ENCODE measurements at places on chromosomes 16 and 17.

DNA sequence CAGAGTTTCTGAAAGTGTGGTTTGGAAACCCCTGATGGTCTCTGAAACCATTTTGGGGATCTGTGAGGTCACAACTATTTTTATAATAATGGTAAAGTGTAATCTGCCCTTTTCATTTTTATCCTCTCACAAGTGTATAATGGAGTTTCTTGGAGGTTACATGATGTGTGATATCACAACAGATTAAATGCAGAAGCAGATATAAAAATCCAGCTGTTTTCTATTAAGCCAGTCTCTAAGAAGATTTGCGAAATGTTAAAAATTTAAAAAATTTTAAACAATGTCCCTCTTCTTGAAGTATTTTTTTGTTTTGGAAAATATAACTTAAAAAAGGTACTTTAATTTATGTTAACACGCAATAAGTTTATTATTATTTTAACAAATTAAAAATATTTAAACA lies 48.7 kb downstream of the RPGRIP1L start:
- DNase-seq, result no peak

DNA sequence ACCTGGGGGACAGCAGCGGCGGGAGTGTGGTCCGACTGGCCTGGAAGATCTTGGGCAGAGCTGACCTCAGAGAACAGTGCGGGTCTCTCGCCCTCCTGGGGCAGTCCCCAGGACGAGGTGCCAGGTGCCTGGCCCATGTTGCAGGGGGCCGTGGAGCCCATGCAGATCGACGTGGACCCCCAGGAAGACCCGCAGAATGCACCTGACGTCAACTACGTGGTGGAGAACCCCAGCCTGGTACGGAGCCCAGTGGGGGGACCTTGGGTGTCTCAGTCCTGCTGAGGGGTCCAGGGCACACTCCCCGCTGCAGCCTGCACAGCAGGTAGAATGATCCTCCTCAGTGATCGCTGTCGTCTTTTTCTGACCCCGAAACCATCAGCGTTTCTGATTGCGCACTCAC lies 1.4 kb downstream of the GPS1 start:
- DNase-seq, result no peak

DNA sequence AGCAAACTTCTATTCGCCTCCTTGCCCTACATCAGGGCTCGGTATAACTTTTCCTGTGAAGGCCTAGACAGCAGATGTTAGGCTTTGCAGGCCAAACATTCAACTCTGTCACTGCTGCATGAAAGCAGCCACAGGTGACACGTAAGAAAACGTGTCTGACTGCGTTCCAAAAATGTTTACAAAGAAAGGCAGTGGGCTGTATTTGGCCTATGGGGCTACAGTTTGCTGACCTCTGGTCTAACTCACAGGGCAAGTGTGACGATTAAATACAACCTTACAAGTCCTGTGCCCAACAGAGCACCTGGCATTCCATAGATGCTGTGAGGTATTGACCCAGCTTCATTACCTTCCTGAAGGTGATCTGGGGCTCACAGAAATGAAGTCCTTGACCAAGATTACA lies 79.4 kb downstream of the USP31 start:
- DNase-seq, result no peak

- DNase-seq, result no peak
These were observed 34.3 kb downstream of the ASPA start for GRCh38 chr17:3510090-3510489.

- peak; percentile 30 for DNase-seq
These were observed 577 bp downstream of the TTC19 start for GRCh38 chr17:15999974-16000827.
